ENCODE measurements at places on chromosomes 5 and 9. TPM values are rescaled to one million over a fixed set of nuclear protein-coding genes. Genes with fewer than 3 reads are reported as not detected.

DNA sequence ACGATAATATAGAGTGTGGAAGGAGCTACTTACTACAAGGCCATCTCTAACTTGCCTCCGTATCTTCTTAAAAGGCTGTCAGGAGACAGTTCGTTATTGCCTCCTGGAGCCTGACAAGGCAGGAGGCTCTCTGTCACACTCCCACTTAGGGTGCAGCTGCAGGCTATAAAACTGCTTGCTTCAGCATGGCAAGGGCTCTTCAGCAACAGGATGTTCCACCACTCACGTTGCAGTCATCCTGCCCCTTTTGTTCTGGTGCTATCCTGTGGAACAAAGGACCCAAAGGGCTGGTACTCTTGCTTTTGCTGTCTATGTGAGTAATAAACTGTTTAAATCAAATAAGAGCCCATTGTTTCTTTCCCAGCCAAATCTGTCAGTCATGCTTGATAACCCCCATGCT, 508.9 kb downstream of the NTRK2 start:
- no peak for DNase-seq

DNA sequence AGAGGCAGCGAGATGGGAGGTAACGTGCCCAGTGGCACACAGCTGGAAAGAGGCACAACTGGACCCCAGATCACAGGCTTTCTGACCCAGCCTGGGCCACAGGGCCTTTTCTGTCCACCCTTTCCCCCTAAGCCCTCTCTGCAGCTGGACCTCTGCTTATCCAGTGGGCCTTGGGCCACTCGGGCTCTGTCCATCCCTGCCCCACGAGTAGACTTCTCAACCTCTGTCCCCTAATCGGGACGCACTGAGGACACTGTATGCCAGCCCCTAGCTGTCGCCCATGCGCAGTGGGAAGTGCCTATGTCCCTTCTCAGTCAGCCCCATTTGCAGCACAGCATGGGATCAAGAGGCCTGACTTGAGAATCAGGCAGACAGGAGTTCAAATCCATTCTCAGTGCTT, 65.6 kb upstream of the NEURL1B start:
- no peak for DNase-seq

DNA sequence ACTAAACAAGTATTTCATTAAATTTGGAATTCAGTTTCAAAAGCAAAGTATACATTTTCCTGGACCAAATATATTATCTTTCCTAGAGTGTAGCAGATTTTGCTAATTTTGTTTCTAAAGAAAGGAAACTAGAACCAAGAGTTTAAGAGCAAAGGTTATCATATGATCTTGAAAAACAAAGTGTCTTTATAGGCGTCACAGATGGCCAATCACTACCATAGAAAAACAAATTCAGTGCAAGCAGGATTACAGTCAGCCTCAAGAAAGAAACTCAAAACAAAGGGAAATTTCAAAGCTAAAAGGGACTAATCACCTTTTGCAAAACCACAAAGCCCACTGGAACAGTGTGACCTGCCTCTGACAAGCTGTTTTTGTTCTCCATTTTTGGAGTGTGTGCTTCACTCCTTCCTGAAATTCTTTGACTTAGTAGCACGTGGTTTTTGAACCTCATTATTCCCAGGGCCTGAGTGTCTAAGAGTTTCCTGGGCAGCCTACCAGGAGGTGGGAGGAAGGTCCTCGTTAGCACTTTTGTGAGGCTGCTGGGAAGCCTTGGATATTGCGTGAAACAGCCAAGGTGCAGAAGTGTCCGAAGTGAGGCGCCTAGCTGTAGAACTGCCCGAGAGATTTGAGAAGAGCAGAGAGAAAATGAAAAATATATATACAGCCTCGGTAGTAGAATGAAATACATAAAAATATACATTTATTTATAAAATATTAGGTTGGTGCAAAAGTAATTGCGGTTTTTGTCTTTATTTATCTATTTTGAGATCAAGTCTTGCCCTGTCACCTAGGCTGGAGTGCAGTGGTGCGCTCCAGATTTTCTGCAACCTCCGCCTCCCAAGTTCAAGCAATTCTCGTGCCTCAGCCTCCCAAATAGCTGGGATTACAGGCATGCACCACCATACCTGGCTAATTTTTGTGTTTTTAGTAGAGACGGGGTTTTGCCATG, 246.1 kb downstream of the MARCHF11 start:
- peak; percentile 28 for DNase-seq

DNA sequence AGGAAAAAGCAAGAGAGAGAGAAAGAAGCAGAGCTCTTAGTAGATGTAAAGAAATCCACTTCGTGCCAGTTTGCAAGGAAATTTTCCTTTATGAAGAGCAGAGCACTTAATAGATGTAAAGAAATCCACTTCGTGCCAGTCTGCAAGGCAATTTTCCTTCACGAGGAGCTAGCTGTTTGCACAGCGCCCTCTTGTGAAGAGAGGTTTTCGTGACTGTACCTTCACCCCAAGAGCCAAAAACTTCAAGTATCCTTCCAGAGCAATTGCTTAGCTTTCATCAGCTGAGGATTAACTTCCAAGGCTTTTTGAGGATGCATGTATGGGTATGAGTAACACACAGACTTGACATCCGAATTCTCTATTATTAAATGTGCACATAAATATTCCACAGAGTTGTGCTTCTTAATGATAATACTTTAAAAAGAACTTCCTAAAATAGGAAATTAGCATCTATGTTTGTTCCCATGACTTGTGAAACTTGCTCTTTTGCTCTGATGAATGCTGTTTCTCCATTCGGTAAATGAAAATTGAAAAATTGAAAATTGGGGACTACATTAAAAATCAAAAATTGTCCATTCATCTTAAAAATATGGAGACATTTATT, 525.6 kb downstream of the PDE4D start:
- peak; percentile 78 for DNase-seq

DNA sequence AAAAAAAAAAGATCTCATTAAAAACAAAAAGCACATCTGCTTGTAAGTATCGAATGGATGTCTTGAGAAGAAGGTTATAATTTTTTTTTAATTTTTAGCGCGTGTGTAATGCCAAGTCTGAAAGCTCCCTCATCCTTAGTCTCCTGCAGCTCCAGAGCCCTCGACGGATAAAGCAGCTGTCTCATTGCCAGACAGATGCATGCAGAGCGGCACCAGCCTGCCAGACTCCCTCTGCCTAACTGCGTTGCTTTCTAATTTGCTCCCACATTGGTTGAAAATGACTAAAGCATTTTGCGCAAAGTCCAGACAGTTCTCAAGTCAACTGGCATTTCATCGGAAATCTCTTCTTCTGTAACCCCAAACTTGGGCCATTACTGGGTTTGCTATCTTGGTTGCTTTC, 29.4 kb downstream of the OLFM1 start:
- no peak for DNase-seq

- DNase-seq, result peak; percentile 52
These were observed 68.1 kb upstream of the TAS2R1 start for GRCh38 chr5:9698125-9698826.

DNA sequence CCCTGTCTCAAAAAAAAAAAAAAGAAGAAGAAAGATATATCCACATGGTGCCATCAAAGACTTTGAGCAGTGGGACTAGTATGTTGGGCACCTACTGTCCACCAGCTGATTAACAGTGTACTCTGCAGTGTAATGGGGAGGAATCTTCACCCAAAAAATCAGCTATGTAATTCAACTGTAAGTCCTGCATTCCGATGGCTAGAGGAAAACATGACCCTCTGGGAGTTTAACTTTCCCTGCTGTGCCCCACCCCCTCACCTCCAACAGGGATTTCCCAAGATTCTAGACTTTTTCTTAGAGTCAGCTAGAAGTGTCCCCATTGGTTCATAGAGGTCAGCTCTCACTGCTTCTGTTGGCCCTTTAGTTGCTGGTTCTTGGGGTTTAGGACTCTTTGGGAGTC, 221.2 kb upstream of the CLINT1 start:
- no peak for DNase-seq

DNA sequence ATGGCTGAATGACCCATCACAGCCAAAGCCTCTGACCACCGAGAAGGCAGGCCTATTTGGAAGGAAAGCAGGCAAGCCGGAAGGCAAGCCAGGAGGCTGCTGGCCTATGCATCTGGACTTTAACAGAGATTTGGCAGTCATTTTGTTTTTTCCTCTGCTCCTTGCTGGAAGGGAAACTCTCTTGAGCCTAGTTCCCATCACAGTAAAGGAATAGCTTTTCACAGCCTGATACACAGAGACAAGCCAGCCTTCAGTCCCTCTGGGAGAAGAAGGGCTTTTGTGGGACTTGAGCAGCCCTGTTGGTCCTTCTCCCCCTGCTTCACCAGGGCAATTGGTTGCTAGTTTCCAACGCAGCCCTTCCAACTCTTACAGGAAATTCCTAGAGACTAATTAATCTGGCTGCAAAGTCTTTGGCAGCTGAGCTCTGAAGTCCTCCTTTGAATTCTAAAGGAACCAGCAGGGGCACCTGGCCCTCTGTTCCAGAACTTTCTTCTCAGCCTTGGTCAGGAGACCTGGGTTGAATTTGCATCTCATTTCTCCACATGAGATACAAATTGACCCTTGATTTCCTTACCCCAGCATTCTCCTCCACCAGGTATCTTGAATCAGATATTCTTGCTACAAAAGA, 157.3 kb upstream of the EPB41L4A start:
- DNase-seq, result no peak

DNA sequence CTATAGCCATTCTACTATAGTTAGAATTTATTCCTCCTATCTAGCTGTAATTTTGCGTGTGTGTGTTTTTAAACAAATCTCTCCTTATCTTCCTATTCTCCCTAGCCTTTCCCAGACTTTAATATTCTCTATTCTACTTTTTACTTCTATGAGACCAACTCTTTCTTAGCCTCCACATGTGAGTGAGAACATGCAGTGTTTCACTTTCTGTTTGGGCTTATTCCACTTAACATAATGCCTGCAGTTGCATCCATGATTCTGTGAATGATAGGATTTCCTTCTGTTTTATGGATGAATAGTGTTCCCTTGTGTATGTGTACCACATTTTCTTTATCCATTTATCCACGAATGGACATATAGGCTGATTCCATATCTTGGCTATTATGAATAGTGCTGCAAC, 192.3 kb upstream of the TLX3 start:
- no peak for DNase-seq

DNA sequence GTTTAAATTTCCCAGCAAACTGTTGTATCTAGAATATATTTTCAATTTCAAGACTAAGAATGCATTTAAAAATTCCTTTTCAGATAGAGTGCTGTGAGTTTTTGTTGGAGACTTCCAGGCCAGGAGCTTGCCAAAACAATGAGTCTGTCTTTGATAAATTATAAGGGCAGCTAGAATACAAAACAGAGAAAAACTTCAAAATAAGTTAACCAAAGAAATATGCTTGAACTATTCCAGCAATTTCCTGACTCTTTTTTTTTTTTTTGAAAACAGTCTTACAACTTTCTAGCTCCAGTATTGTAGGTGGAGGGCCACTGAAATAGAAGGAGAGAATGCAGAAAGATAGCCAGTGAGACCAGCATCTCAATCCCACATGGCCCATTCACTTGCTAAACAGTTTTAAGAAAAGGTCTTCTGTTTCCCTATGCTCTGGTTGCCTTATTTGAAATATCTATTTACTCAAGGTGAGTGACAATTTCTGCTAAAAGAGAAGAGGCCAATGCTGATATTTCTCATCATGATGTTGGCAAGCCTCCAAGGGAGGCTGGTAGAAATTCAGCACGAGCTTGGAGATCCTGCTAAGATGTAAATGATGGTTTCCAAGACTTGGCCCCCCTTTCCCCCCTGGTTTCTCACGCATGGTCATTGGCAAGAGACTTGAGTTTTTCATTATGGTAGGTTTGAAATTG, 103.2 kb downstream of the USP20 start:
- peak; percentile 59 for DNase-seq

GRCh38 chr9:91905991-91906469, 44.0 kb downstream of the ROR2 start:
- peak; percentile 66 for DNase-seq

- DNase-seq, result peak; percentile 47
These were observed 174.9 kb upstream of the PAPPA start for GRCh38 chr9:115978659-115979096.

IL13 gene
- not detected for total RNA-seq

FKTN gene
- 44.0 TPM for total RNA-seq

FRMPD1 gene
- total RNA-seq, result under 0.01 TPM

OTP gene
- total RNA-seq, result not detected

HCN1 gene
- total RNA-seq, result under 0.01 TPM
